CD4-positive, alpha-beta T cell treated with Interleukin-4 for 4 hours (primary cell): ENCODE measurements at places on chromosomes 16 and 17.

DNA sequence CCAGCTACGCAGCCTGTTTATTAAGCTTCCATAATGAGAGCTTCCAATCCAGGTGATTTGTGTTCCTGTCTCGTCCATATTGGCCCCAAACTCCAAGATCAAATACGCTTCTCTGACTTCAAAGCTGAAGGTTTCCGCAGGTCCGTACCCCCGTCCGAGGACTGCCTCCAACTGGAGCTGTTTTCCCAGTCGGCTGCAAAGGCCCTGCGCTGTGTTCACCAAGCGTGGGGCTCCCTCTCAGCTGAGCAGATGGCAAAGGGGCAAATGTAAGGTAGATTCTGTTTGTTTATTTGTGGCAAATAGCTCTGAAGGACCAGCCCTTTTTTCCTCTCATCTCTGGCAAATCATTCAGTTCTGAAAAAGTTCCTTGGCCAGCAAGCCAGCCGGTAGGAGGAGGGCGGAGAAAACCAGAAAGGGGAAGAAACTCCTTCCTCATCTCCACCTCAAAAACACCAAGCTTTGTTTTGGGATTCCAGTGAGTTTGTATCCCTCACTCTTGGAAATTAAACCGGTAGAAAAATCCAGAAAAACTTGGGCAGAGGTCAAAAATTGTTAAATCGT is 35.2 kb downstream of the NXN start:
- DNase-seq, result no peak

DNA sequence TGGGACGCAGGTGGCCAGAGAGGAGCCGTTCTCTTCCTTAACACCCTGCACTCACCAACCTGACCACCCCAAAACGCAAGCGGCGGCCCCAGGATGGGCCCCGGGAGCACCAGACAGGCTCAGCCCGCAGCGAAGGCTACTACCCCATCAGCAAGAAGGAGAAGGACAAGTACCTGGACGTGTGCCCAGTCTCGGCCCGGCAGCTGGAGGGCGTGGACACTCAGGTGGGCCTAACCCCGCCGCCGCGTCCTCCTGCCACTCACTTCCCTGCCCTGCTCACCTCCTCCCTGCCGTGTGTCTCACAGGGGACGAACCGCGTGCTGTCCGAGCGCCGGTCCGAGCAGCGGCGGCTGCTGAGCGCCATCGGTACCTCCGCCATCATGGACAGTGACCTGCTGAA is 4.6 kb upstream of the HSD3B7 start:
- no peak for DNase-seq

DNA sequence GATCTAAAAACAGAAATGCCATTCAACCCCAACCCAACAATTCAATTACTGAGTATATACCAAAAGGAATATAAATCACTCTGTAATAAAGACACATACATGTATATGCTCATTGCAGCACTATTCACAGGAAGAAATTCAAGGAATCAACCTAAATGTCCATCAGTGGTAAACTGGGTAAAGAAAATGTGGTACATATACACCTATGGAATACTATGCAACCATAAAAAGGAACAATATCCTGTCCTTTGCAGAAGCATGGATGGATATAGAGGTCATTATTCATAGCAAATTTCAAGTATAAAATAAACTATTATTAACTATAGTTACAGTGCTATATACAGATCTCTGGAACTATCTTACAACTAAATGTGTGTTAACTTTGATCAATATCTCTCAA is 599.3 kb downstream of the CDH11 start:
- DNase-seq, result no peak

DNA sequence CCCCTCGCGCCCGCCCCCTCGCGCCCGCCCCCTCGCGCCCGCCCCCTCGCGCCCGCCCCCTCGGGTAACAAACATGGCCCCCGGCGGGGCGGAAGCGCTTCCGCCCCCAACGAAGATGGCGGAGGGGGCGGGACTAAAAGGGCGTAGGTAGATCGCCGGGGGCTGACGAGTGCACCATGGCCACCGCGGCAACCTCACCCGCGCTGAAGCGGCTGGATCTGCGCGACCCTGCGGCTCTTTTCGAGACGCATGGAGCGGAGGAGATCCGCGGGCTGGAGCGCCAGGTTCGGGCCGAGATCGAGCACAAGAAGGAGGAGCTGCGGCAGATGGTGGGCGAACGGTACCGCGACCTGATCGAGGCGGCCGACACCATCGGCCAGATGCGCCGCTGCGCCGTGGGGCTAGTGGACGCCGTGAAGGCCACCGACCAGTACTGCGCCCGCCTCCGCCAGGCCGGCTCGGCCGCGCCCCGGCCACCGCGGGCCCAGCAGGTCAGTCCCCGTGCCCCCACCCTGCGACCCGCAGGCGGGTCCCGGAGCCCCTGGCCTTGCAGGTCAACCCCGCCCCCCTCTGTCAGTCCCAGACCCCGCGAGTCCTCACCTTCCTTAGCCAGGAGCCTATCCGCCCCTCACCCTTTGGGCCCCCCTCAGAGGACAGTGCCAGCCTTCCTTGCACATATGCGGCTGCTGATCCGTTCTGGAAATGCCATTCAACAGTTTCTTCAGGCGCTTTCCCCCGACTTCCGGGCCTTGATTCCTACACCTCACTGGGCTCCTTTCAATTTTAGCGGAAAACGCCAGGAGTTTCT is at the start of gene COG1:
COG1 (plus strand) TSS at position 162 of the 808 bp plus-strand sequence; CDS start at position 177, 15 bp downstream.
- peak; percentile 83 for DNase-seq

- no peak for DNase-seq
These were observed 8.3 kb downstream of the NME3 start for GRCh38 chr16:1762879-1763520.

- DNase-seq, result peak; percentile 43
These were observed 188.2 kb downstream of the FTO start for GRCh38 chr16:53892155-53892554.

DNA sequence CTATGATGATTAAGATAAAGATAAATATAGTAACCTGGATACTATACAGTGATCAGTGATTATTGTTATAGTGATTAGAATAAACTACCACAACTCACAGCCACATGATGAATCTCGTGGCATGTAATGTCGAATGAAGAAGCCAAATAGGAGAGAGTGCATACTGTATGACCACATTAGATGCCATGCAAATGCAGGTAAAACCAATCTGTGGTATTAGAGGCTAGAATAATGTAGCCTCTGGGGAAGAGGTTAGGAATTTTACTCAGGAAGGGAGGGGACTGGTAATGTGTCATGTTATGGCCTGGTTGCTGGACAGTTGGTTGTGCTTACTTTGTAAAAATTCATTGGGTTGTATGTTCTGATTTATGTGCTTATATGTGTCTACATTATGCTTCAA is 402.7 kb downstream of the CDH13 start:
- DNase-seq, result no peak

GRCh38 chr16:57797526-57798266 is 4.6 kb downstream of the KIFC3 start:
- DNase-seq, result no peak

GRCh38 chr16:53545433-53545832 is 42.4 kb upstream of the AKTIP start:
- DNase-seq, result peak; percentile 43

GRCh38 chr16:89473136-89473712 is 17.1 kb downstream of the ANKRD11 start:
- no peak for DNase-seq

- no peak for DNase-seq
These were observed 5.8 kb downstream of the PLD6 start for GRCh38 chr17:17200311-17200710.

GRCh38 chr16:85291302-85292148 is 179.3 kb upstream of the CIBAR2 start:
- DNase-seq, result no peak
